Cerebellar cortex (tissue), 1 donor: ENCODE measurements at places on chromosomes 3 and 15.

GRCh38 chr3:165669967-165670366 is 167.3 kb downstream of the BCHE start:
- no peak for DNase-seq

GRCh38 chr15:55928955-55929354 is 64.5 kb downstream of the NEDD4 start:
- DNase-seq = no peak

- DNase-seq = no peak
Measured at GRCh38 chr3:61768284-61769037, 207.1 kb downstream of the PTPRG start.

GRCh38 chr3:169861871-169862270 is 7.9 kb downstream of the LRRC31 start:
- no peak for DNase-seq

DNA sequence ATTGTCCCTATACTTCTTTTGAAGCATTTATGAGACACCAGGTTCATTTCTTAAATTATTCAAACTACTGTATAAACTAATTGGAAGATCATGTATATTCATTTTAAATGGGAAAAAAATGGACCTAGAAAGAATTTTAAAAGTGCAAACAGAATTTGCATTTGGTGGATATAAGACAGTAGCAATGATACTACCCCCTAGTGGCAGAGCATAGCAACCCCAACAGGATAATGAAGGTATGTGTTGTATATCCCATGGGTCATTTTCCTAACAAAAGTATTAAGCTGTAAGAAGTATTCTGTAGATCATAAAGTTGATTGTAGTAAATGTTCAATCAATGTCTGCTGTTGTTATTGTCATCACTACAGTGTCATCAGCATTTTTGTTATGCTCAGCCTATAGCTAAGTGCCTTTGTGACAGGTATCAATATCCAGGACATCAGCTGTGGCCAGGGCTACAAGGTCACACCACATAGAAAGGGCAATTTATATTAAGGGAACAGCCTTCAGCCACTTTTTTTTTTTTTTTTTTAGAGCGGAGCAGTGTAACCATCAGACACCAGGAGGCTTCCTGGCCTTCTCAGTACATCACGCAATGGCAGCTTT is 175.8 kb downstream of the FOXB1 start:
- DNase-seq = peak; percentile 12

DNA sequence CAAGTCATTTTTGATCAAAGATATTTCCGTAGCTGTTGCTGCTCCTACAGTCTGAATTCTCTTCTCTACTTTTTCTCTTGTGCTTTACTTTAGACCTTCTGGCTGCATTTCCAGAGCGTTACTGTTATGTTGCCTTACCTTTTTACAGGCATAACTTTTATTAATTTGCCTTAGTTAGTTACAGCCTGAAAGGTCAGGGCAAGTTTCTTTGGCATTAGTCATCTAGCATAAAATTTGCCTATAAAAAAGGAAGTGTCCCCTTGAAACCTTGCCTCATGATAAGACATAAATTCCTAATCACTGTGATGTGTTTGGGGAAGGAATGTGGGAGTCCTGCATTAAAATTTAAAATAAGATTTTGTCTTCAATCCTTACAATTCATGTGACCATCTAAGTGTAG is 618.5 kb downstream of the NR2F2 start:
- DNase-seq = no peak

GRCh38 chr15:83410532-83410931 is 36.6 kb upstream of the SH3GL3 start:
- no peak for DNase-seq

DNA sequence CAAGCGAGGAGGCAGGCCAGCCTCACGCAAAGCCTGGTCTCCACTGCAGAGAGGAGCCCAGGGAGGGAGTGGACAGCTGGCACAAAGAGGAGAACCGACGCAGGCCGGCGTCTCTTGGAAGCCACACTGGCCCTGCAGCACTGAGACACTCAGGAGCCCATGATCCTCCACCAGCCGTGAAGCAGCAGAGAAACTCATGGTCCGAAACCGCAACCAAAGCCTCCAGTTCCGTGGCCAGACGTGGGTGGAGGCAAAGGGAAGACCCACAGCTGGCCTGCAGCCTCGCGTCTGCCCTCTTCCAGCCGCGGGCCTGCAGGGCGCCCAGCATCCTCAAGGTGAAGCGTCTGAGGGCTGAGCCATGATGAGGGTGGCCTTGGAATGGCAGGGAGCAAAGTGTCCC is 62.2 kb upstream of the SEC61A1 start:
- no peak for DNase-seq

GRCh38 chr15:24856397-24857390 is 98.1 kb upstream of the SNRPN start:
- no peak for DNase-seq

DNA sequence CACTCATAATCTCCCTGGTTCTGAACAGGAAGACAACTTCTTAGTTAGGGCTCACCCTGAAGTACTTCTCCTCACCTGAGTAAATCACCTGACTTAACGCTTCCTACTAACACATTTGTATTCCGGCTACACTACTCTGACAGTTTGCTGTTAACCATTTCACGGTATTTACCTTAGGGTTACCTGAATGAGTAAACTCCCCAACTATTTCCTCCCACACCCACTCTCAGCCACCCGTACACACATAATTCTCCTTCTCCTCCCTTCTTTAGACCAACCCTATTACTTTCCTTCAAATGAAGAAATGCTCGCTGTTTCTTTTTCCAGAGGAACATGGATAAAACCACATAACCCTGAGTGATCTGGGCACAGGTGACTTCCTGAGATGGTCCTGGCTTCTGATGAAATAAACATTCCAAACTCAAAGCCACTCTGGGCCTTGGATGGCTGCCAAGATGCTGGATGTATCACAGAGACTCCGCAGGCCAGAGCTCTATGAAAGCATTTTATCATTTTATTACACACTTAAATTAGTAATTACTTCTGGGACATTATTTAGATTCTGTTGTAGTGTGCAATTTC is 183.6 kb upstream of the ATP11B start:
- DNase-seq = no peak

GRCh38 chr3:156973954-156974353 is 147.8 kb downstream of the LEKR1 start:
- DNase-seq = no peak

DNA sequence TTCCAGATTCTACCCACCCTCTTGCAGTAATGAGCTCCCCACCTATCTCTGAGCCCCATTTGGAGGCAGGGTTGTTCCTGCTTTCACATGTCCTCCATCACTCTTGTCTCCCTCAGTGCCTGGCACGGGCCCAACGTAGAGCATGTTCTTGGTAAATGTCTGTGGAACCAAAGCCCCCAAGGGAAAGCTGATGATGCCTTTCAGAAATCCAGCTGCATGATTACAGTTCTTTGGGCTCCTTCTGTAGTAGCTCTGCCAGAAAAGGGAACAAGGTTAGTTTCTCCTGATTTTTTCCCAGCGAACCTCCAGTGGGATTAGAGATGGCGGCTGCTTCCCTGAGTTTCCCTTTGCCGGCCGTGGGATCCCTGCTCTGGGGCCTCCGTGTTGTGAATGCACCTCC is 39.3 kb downstream of the CGNL1 start:
- DNase-seq = no peak

DNA sequence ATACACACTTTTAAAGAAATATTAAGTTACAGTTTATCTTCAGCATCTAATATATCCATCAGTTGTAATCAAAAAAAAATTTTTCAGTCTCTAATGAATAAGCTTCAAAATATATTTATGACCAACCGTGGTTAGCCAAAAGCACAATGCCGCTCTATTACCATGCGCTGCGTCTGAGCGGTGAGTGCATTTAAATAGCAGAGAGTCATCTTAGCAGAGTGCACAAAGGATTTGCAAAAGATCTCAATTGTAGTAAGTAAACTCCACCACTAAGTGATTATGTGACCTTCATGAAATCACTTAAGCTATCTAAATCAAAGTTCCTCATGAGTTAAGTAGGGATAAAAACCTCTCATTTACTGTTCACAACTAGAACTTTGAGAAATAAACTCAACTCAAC is 4.9 kb downstream of the TP63 start:
- no peak for DNase-seq

GRCh38 chr3:24389108-24390090 is 105.3 kb downstream of the THRB start:
- no peak for DNase-seq

GRCh38 chr3:160108362-160108761 is 116.9 kb upstream of the C3orf80 start:
- DNase-seq = no peak

DNA sequence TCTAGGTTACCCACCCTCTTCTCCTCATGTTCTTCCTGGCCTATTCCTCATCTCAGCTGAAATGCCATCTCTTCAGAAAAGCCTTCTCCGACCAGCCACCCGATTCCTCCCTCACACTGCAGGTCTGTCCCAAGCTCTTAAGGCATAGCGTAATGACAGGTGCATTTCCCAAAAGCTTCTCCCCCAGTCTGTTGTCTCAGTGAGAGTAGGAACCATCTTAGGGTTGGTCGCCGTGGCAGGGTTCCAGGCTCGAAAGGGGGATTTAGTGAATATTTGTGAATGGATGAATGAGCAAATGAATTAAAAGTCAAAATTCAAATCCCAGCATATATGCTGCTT is 78.6 kb downstream of the TOP2B start:
- DNase-seq = no peak

- DNase-seq = no peak
Measured at GRCh38 chr15:48373821-48374451, 42.7 kb downstream of the DUT start.

GRCh38 chr15:25946241-25946805 is 83.2 kb upstream of the ATP10A start:
- no peak for DNase-seq

DNA sequence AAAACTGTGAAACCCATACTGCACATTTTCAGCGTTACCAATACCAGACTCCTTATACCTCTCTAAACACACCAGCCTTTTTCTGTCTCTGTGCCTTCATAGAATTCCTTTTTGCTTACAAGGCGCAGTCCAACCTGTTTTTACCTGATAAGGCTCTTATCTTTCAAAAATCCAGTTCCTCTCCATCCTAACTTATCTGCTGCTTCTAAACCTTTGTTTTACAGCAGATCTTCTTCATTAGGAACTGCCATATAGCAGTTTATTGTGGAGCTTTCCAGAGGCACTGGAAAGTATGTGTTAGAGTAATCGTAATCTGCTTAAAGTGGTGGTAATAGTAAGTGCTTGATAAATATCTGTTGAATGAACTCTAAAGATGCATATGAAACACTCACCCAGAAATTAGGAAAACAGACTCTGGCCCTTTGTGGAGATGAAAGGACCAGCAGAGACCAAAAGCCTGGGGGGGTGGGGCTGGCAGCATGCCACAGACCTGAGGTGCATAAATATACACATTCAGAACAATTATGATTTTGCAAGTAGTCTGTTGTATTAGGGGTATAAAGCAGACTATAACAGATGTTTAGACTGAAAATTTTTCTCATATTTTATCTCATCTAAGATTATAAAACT is 29.3 kb downstream of the PPP2R3A start:
- DNase-seq = no peak

DNA sequence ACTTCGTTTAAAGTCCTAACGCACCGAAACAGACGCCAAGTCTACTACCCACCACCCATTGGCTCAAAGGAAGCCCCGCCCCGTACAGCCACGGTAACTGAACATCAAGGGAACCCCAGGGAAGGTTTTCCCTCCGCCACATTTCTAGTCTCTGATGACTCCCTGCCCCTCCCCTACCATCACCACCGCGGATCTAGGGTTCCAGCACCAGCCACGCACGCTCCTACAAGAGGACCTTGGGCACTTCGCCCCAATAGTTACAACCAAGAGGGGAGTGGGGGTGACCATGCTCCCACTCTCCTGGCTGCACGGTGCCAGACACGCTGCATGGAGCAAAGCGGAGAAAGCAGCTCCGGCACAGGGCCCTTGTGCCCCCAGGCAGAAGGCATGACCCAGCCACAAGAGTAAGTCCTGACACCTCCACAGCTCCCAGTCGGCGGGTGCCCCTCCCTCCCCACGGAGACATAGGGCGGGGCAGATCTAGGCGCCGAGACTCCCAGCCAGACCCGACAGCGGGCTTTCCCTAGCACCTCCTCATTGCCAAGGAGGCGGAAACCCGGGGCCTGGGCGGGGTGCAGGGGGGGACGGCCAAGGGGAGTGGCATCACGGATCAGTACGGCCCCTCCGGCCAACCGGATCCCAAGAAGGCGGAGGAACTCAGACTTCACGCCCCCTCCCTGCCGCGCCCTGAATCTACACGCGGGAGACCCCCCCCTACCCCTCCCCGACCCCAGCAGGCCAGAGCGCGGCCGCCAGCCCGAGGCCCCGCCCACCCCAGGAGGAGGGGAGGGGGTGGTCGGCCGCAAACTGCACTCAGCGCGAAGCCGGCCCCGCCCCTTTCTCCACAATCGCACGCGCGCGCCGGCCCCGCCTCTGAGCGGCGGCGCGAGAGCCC is 936 bp downstream of the SIN3A start:
- DNase-seq = peak; percentile 93

- DNase-seq = no peak
Measured at GRCh38 chr15:80785335-80785734, 6.2 kb downstream of the CEMIP start.

GRCh38 chr3:194971009-194971408 is 285.3 kb downstream of the FAM43A start:
- DNase-seq = no peak

DNA sequence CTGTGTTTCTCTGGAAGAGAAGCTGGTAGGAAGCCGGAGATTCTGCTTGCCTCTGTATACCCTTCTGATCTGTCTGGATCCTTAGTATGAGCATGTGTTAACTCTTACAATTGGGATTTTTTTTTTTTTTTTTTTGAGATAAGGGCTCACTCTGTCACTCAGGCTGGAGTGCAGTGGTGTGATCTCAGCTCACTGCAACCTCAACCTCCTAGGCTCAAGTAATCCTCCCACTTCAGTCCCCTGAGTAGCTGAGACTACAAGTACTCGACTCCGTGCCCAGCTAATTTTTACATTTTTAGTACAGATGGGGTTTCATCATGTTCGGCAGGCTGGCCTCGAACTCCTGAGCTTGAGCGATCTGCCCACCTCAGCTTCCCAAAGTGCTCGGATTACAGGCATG is 44.5 kb downstream of the RPN1 start:
- no peak for DNase-seq

DNA sequence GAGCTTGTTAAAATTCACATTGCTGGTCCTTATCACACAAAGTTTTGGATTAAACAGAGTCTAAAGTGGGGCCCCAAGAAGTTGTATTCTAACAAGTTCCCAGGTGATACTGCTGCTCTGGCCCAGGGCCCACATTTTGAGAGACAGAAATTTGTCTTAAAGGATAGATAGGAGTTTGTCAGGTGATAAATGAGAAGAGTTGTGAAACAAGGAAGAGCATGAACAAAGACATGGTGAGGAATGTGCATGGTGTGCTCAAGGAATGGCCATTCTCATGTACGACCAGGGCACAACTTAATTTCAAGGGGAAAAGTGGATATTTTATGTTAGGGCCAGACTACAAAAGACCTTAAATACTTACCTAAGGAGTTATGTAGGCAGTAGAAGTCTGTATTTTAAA is 75.6 kb downstream of the GPR156 start:
- DNase-seq = no peak

- DNase-seq = no peak
Measured at GRCh38 chr15:44087578-44088465, 107.2 kb downstream of the FRMD5 start.

DNA sequence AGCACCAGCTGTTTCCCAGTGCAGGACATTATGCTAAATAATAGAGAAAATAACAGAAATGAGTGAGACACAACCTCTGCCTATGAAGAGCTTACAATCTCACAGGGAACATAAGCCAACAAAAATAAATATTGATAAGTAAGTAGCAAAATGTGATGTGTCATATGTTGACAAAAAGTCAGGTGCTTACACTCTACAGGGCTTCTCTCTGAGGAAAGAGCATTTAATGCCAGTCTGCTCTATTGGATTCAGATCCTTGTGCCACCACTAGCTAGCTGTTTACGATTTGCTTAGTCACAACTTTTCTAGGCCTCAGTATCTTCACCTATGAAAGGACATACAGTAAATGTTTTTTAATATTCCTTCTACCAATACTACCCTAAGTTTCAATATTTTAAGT is 500.9 kb upstream of the NAALADL2 start:
- DNase-seq = no peak
